ENCODE measurements at places on chromosomes 1 and 21.

DNA sequence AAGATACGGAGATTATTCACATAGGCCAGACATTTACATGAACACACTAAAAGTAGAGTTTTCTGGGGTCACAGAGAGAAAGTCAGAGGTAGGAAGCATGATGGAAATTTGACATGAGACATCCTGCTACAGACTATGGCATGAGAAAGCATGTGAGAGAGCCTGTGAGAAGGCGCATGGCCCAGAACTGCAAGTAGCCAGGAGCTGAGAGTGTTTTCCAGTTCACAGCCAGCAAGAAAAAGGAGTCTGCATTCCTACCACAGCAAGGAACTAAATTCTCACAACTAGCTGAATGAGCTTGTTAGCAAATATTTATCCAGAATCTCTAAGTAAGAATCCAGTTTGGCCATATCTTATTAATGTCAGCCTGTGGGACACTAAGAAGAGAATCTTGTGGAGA lies 673.3 kb downstream of the BRINP3 start:
- DNase-seq, result no peak

DNA sequence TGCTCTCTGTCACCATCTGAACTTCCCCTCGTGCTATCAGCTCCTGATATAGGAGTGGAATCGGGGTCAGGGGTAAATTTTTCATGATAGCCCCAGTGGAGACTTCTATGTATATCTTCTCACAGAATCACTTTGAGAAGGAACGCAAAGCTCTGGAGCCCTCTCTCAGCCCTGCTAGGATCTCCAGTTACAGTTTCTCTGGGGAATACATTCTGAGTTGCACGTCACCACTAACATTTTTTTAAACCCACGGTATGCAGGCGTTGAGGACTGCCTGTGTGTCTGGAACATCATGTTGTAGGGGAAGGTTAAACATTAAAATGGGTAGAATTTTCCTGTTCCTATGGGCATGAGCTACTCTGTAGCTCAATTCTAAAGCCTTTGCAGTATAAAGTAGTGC lies 116.4 kb upstream of the FAM78B start:
- DNase-seq, result no peak

- DNase-seq, result no peak
These were observed 113.7 kb downstream of the ZNF281 start for GRCh38 chr1:200296091-200296661.

DNA sequence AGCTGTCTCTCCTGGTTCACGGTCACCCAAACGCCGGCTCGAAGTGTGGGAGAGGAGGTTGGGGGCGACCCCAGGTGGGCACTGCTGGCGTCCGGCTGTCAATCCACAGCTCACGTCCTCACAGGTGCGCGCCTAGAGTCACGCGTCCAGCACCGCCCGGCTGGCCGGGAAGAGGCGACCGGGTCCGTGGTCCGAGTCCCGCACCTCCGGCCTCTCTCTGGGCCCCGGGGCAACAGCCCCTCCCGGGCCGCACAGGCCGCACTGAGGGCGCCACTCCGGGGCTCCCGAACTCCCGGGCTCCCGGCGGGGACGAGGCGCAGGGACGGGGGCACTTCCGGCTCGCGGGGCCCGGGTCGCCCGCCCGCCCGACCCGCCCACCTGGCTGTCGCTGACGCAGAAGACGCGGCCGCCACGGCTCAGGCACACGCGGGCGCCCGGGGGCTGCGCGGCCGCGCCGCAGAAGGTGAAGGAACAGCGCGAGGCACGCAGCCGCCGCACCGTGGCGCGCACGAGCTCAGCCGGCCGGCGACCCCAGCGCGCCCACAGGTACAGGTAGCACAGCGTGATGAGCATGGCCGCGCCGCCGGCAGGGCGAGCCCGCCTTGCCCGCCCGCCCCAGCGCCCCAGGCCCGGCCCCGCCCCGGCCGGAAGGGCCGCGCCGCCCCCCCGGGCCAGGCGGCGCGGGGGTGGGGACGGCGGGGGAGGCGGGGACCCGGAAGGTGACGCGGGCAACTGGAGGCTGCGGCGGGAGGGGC lies at the start of gene HLCS:
HLCS (minus strand) TSS at position 604 of the 755 bp plus-strand sequence; CDS start at position 573, 31 bp downstream.
- DNase-seq, result peak; percentile 58

GRCh38 chr1:207031632-207032264 lies 808 bp downstream of the C1orf116 start:
- DNase-seq, result no peak

DNA sequence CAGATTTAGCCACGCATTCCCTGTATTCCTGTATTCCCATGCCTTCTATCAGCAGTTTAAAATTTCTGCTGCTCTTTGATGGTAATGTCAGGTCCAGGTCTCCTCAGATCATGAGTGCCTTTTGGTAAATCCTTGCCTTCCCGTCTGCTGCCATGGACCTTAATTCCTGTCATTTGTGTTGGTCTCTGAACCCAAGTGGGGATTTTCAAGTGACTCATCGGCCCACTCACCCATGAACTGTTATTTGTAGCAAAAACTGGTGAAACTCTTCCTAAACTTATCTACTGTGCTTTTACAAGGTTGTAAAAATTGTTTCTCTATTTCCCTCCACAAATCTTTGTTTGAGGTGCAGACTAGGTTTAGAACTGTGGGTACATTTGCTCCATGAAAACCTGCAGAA lies 47.4 kb downstream of the ACTN2 start:
- no peak for DNase-seq

- DNase-seq, result no peak
These were observed 3.6 kb downstream of the B3GALT5 start for GRCh38 chr21:39616211-39616772.

GRCh38 chr1:49389699-49390098 lies 613.0 kb upstream of the BEND5 start:
- DNase-seq, result no peak

DNA sequence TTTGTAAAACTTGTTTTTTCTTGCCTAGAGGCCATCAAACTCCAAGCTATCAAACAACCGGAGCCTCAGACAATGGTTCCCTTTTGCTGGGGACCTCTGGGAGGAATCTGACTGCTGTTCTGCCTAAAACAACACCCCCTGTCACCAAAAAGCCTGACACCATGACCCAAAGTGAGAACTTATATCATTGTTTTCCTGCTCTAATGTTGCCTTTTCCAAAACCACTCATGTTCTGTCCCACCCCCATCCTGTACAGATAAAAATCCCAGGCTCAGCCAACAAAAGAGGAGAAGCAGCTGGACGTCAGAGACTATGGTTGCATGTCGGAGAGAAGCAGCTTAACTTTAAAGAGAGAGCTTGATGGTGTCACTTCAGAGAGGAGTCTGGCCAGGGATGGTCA lies 327.2 kb upstream of the CXADR start:
- no peak for DNase-seq

DNA sequence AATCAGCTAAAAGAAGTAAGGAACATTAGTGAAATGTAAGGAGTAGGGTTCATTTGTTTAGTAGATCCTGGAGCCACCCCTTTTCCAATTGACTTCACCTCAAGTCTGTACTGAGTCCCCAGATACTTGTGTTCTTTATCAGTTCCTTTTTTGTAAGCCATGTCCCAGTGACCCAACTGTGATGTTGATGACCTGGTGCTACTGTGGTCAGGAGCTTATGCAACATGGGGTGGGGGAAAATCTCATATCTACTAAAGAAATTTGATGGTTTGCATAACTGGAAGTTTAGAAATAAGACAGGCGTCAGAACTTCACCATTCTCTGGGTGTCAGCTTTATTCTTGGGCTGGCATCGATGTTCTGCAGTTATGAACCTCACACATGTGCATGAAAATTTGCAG lies 120.5 kb downstream of the LRRC7 start:
- no peak for DNase-seq

- DNase-seq, result no peak
These were observed 199.0 kb downstream of the USH2A start for GRCh38 chr1:216224233-216224632.

All from thymus (tissue), 14 donors.